ENCODE measurements at places on chromosomes 7 and 10.

- DNase-seq = no peak
These were observed 4.0 kb downstream of the CDHR1 start for GRCh38 chr10:84198206-84198915.

DNA sequence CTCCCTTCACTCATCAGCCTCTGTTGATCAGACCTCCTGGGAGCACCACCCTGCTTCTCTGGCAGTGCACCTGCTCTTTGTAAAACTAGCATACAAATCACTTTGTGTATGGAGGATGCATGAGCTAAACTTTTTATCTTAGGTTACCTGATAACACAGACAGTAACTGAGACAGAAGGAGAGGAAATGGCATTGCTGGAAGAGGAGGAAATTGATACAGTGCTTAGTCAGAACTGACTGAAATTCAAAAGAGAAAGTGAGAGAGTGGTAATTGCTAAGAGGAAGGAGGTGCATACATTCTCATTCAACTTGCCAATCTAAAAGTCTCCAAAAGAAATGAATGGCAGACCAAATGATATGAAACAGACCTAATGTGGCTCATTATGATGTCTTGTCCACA lies 1120.7 kb downstream of the GATA3 start:
- no peak for DNase-seq

DNA sequence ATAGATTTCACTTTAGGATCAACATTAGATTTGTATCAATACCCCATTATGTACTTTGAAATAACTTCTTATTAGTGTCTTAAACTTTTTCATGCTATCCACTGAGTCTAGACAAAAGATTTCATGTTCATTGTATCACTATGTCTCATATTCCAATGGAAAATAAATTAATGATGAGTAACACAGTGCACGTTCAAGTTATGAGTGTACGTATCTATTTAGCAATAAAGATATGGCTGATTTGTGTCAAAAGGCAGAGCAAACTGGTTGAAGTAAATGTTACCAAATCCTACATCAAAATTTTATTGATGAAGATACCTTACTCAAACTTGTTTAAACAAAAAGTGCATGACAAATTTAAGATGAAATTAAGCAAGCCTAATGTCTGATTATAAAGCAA lies 102.4 kb downstream of the SEMA3E start:
- DNase-seq = no peak

DNA sequence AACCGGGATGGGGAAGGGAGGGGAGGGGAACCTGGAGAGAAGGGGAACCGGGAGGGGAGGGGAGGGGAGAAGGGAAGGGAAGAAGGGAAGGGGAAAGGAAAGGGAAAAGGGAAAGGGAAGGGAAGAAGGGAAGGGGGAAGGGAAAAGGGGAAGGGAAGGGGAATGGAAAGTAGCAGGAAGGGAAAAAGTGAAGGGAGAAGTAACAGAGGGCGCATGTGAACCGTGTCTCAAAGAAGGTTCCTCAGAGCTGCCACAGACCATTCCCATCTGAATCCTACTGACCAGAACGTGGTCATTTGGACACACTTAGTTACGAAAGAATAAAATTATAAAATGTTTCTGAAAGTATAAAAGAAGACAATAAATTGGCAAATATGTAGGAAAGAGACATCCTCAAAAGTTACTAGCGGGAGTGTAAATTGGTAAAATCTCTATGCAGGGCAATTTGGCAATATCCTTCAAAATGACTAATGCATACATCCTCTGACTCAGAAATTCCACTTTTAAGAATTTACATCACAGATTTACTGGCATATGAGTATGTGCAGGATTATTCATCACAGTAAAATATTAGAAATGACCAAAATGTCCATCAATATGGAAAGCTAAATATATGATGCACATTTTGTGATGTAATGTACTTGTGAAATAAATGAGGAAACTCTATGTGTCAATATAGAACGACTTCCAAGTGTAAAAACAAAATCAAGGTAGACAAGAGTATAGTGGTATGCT lies 12.9 kb downstream of the C10orf67 start:
- DNase-seq = no peak

DNA sequence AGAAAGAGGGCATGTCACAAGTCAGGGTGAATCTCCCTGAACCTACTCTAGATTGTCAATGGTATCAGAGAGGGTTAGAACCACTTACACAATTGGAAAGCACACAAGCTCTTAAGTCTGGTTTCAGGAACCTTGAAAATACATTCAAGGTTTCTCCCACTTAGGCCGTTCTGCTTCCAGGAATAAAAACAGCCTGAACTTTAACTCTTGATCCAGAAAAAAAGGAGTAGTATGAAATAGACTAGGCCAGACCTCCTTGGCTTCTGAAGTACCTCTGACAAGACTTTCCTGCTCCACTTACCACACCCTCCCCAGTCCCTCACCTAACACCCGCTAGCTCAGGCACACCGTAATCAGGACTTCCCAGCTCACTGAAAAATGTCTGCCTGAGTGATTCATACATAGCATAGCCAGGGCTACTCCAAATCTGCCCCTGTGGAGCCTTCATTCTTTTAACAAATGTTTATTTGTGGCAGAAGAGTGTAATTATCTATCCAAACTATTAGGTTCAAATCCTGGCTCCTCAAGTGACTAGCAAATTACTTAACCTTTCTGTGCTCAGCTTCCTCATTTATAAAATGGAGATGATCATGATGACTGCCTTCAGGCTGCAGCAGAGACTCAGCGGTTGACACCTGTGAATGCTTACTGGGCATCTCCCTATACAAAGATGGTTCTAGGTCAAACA lies 30.3 kb upstream of the IL6 start:
- no peak for DNase-seq

GRCh38 chr7:39504963-39505362 lies 61.2 kb upstream of the YAE1 start:
- DNase-seq = no peak

GRCh38 chr7:99469381-99470065 lies 3.2 kb upstream of the ZNF789 start:
- DNase-seq = no peak

DNA sequence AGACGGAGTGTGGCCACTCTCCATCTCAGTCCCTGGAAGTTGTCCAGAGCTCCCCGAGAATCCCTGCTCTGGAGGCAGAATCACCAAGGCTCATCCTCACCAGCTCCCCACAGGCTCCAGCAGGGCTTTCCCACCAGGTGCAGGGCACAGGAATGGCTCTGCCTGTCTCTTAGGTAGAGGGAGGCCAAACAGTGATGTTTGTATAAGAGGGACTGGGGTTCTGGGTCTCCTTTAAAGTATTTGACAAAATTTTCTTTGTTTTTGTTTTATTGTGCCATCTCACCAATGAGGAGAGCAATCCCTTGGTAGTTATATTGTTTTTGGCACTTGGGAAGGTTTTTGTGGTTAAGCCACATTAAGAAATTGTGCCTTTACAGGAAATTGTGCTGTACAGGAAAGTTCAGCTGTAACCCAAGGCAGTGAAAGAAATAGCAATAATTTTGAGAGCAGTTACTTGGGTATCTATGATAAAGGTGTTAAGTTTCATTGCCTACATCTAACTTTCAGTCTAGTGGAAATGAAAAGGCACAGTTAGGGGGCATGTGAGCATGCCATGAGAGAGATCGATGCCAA lies 219.3 kb upstream of the PRSS58 start:
- DNase-seq = no peak

DNA sequence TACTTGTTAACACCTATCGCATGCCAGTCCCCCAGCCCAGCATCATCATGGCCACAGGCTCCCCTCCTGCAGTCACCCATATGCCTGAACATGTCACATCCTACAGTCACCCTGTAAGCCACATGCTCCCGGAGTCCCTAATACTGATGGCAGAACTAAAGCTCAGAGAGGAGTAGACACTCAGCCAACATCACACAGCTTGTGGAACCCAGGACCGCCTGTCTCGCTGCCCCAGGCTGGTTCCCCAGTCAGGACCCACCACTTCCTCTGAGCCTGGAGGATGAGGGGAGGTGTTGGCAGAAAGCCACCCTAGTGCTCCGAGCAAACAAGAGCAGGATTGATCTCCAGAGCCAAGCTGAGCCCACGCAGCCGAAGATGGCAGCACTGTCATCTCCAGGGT lies 85.0 kb upstream of the MYL10 start:
- no peak for DNase-seq

DNA sequence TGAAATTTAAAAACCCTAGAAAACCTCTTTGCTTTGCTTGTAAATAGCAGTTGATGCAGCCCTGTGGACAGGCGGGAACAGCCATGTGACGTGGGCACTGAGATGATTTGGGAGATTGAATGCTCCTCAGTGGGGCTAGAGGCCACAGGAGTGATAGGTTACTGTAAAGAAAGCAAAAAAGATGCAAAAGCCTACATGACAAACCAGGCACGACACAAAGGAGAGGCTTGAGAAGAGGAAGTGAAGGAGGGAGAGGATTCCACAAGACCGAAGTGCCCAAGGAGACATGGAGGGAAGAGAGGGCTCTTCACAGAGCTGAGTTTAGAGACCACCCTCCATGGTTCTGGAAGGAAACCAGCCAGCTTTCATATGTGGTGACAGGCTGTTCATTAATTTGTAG lies 25.7 kb downstream of the IKZF1 start:
- DNase-seq = no peak

DNA sequence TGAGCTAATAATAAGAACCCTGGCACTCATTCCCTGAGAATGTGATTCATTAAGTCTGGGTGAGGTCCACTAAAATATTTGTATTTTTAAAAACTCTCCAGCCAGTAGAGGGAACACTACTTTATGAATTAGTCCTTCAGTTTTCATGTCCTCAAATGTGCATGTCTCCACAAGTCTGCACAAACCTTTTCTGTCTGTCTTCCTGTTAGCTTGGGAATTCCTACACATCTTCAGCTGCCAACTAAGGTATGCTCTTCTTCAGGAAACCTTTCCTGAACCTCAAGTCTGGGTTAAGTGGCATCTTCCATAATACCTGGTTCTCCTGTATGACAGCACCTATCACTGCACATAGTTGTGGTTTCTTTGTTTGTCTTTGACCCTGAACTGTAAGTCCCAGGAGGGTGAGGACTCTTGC lies 119.6 kb upstream of the MKX start:
- no peak for DNase-seq

- no peak for DNase-seq
These were observed 134.3 kb downstream of the HTR7 start for GRCh38 chr10:90723416-90724068.

GRCh38 chr10:62511656-62512055 lies 137.5 kb downstream of the ZNF365 start:
- DNase-seq = no peak

DNA sequence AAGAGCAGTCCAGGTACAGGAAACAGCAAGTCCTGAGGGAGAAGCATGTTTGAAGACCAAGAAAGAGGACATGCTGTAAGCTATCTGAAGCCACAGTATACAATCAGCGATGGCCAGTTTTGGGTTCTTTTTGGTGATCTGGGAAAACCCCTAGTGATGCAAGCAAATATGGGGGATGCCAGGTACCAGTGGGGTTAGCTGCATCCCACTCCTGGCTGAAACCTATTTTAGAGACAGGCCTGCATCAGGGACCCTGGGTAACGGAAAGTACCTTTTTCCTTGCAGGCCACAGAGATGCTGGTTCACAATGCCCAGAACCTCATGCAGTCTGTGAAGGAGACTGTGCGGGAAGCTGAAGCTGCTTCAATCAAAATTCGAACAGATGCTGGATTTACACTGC lies 32.9 kb downstream of the AP3M1 start:
- DNase-seq = no peak

GRCh38 chr7:2224934-2225333 lies 7.8 kb downstream of the MAD1L1 start:
- no peak for DNase-seq

DNA sequence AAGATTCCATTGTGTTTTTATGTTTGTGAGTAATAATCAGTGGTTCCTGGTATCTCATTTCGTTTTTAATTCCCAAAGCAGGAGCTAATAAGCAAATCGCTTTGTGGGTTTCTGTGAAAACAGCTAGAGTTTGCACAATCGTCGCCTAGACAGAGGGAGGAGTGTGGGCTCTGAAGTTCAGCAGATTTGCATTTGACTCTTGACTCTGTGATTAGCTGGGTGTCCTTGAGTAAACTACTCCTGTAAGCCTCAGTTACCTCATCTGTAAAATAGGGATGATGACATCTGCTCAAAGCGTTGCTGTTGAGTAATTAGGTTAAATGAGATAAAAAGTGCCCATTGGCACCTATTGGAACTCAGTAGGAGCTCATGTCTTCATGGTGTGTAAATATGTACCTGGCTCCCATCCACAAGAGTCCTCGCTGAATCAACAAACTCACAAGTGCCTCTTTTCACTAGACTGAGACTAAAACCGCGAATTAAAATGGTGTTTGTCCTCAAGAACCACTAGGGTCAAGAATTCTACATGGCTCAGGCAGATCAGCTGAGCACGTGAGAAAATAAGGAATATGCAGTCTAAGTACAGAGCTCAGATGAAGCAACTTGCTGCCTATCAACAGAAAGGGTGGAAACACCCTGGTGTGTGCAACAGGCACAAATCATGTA lies 385.8 kb upstream of the C7orf33 start:
- no peak for DNase-seq

DNA sequence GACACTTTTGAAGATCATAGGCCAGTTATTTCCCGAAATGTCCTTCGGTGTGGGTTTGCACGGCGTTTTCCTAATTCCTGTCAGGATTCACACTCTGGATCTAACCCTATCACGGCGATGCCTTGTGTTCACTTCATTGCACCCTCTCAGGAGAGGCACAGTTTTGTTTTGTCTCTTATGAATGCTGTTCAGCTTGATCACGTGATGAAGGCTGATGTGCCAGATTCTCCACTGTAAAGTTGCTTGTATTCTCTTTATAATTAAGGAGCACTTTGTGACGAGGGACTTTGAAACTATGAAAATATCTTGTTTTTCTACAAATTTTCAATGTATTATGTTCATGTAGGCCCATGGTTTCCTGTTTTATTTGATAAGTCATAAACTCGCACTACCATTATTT lies 568.1 kb downstream of the ACTR3B start:
- DNase-seq = no peak

DNA sequence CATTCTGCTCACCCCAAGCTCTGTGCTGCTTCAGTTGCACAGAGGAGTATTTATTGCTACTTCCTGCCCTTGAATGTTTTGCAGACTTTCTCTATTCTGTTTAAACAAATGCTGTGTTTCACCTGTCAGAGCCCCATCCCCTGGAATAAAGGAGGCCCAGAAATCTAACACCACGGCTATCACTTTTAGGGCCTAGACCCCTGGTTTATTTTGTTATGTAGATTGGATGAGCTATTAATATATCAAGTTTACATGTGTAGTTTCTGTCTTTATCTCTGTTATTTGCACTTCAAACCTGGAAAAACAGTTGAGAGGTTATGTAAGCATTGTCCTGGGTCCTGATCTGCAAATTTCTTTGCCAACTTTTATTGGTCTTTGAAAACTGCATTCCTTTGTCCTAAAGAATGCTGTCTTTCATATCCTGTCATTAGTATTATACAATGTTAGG lies 630.1 kb downstream of the PARD3 start:
- no peak for DNase-seq

GRCh38 chr10:60270426-60270825 lies 119.2 kb downstream of the ANK3 start:
- DNase-seq = no peak

DNA sequence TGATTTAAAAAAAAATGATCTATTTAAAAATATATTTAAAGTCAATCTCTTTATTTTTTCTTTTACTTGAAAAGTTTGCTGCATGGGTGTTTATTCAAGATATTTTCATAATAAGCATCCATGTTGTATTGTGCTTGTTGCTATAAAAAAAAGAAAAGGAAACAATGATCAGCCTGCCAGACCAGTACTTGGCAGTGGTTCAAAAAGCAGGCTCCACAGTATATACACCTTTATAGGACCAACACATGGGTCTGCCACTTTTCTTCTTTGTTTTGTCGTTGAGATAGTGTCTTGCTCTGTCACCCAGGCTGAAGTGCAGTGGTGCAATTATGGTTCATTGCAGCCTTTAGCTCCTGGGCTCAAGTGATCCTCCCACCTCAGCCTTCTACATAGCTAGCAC lies 228.0 kb downstream of the TWIST1 start:
- DNase-seq = no peak
